Ovary (tissue), 10 donors: ENCODE measurements at places on chromosomes 5 and 9. TPM values are rescaled to one million over a fixed set of nuclear protein-coding genes. Genes with fewer than 3 reads are reported as not detected.

The STOML2 gene
- total RNA-seq: 94.8 TPM

DNA sequence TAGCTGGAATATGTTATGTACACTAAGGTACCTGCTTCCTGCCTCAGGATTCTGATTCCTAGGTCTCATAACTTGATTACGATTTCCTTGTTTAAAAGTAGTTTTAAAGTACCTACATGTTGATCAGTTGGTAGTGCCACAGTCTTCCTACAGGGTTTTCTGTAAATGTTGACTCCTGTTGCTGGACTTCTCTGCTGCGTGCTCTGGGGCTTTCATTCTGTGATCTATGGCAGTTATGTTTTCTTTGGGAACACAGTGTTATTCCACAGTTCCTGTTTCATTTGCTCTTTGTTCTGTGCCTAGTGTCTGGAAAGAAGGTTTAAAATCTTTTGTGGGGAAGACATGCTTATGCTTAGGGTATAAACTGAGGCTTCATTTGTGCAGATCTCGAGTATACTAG, 343.5 kb downstream of the PLK2 start:
- no peaks in the 10 kb centered on the region for H3K4me1 ChIP-seq
- no peak overlapping the region for H3K27ac ChIP-seq
- no peaks in the 10 kb centered on the region for H3K27me3 ChIP-seq
- H3K4me3 ChIP-seq: no peak overlapping the region
- no peaks in the 10 kb centered on the region for H3K36me3 ChIP-seq
- DNase-seq: no peak

The CCL21 gene
- 1.5 TPM for total RNA-seq

DNA sequence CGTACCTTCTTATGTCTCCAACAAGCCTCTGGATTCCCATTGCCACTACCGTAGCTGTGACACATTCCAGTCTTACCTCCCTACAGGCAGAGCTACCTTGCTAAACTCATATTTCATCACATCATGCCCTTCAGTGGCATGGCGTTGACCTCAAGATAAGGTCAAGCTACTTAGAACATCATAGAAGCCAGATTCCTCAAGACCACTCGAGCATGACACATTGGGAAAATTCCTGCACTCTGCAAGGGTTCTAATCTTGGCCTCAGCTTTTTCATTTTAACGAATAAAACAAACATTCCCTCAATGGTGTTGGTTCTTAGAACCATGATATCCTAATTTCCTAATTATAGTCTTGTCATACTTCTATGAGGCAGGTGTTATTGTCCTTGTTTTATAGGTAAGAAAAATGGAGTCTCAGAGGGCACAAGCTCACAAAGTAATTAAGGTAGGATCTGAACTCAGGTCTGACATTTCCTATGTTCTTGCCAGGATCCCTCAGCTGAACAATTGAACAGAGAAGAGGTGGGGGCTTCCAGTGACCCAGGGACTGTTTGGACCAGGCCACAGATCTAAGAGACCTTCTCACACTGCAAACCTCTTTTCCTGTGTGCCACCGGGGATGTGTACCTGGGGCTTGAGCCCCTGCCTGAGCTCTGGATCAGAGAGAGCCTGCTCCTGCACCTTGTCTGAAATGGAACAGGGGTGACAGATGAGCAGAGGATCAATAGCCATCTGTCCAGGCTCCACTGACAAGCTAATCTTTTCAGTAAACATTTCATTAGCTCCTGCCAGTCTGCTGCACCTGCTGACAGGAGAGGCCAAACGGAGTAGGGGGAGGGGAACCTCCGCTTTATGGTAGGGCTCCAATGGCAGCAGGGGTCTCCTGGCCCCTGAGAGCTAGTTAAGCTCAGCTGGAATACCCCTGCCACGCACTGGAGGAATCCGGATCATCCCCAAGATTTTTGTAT, 49.3 kb downstream of the ALG2 start:
- no peak overlapping the region for H3K4me3 ChIP-seq
- no peak for DNase-seq
- H3K36me3 ChIP-seq: no peaks in the 10 kb centered on the region
- peaks cover 1% of the 10 kb centered on the region for H3K4me1 ChIP-seq
- no peaks in the 10 kb centered on the region for H3K27me3 ChIP-seq

The GPR150 gene
- total RNA-seq: 0.50 TPM

DNA sequence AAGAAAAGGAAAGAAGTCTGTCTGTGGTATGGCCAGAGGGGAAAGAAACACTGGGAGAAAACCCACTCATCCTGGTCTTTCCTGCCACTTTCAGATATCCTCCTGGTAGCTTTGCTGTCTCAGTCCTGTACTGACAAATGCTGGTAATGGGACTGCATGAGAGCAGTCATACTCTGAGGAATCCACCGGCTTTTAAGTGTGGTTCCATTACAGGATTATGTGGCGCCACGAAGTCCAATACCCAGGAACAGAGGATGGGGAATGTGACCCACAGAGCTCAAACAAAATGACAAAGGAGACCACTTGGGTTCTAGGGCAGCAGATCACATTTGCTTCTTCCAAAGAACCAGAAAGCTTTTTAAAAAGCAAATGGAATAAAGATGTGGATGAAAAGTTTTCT, 26.3 kb upstream of the FBP1 start:
- no peaks in the 10 kb centered on the region for H3K27me3 ChIP-seq
- peaks cover 3% of the 10 kb centered on the region for H3K4me1 ChIP-seq
- no peak overlapping the region for H3K4me3 ChIP-seq
- no peak overlapping the region for H3K27ac ChIP-seq
- H3K36me3 ChIP-seq: no peaks in the 10 kb centered on the region
- no peak for DNase-seq

DNA sequence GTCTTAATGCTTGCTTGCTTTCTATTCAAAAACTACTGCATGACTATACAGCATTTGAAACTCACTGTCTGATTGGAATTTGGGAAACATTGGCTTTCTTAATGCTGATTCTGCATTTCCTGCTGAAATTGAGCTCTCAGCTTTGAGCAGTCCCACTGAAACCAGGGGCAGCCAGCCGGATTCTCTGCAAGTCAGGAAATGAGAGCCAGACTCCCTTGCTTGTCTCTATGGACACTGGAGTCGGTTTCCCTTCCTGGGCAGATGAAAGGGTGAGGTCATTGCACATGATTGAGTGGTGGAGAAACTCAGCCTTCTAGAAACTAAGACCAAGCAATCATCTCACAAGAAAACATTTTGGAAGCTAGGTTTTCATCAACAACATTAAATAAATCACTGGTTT, 119.7 kb upstream of the SPATA31C2 start:
- peaks cover 3% of the 10 kb centered on the region for H3K4me1 ChIP-seq
- no peak overlapping the region for H3K27ac ChIP-seq
- H3K4me3 ChIP-seq: no peak overlapping the region
- H3K27me3 ChIP-seq: no peaks in the 10 kb centered on the region
- DNase-seq: peak; percentile 31

DNA sequence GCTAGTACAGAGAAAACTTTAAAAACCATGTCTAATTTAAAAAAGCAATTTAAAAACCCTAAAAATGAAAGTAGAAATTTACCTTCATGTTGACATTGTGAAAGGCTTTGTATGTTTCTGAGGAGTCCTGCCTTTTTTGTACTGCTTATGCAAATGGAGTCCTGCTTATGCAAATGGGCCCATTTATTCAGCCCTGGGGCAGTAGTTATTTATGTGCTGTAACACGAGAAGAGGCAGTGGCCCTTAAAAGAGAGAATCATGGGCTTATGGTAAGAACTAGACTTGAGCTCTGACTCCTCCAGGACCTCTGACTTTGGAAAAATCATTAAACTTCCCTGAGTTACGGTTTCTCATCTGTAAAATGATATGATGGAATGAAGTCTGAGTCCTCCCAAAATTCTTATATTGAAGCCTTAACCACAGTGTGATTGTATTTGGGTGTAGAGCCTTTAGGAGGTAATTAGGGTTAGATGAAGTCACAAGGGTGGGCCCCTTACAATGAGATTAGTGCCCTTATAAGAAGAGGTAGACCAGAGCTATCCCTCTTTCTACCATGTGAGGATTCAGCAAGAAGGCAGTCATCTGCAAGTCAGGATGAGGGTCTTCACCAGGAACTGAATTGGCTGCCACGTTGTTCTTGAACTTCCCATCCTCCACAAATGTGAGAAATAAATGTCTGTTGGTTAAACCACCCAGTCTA, 447.8 kb upstream of the CD180 start:
- H3K27ac ChIP-seq: no peak overlapping the region
- no peaks in the 10 kb centered on the region for H3K27me3 ChIP-seq
- no peaks in the 10 kb centered on the region for H3K36me3 ChIP-seq
- H3K4me3 ChIP-seq: no peak overlapping the region
- peaks cover 16% of the 10 kb centered on the region for H3K4me1 ChIP-seq

GRCh38 chr9:130871395-130872062, 25.1 kb downstream of the QRFP start:
- H3K36me3 ChIP-seq: no peaks in the 10 kb centered on the region
- H3K27me3 ChIP-seq: no peaks in the 10 kb centered on the region
- peaks cover 10% of the 10 kb centered on the region for H3K4me1 ChIP-seq
- no peak overlapping the region for H3K27ac ChIP-seq
- H3K4me3 ChIP-seq: no peak overlapping the region
- DNase-seq: no peak

The LHFPL2 gene
- 25.3 TPM for total RNA-seq
